ENCODE measurements at places on chromosomes 2 and 18. TPM values are rescaled to one million over a fixed set of nuclear protein-coding genes. Genes with fewer than 3 reads are reported as not detected.

CTLA4 gene
- total RNA-seq: 0.33 TPM

BARD1 gene
- 12.8 TPM for total RNA-seq

FOXD4L1 gene
- not detected for total RNA-seq

DNA sequence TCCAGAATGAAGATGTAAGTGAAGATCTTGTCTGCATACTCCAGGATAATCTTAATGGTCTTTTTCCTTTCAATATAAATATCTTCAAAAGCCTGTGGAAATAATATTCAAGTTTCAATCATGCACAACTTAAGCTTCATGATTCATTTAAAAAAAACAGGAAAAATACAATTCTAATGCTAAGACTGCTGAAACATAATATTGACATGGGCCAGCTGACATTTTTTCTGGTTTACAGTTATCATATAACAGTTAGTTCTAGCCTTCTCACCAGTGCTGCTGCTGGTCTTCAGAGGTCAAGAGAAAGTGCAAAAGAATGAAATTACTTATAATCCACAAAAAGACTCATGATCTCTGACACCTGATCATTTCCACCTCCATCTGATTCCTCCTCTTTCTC is 110.4 kb upstream of the SCN1A start:
- H3K4me1 ChIP-seq: no peaks in the 10 kb centered on the region
- H3K36me3 ChIP-seq: no peaks in the 10 kb centered on the region
- no peaks in the 10 kb centered on the region for H3K27me3 ChIP-seq
- DNase-seq: no peak
- H3K4me3 ChIP-seq: no peak overlapping the region

GRCh38 chr2:134178138-134178877 is 75.6 kb upstream of the MGAT5 start:
- H3K4me1 ChIP-seq: peaks cover 27% of the 10 kb centered on the region
- no peaks in the 10 kb centered on the region for H3K27me3 ChIP-seq
- no peak for DNase-seq
- no peak overlapping the region for H3K27ac ChIP-seq
- no peak overlapping the region for H3K4me3 ChIP-seq
- no peaks in the 10 kb centered on the region for H3K36me3 ChIP-seq

DNA sequence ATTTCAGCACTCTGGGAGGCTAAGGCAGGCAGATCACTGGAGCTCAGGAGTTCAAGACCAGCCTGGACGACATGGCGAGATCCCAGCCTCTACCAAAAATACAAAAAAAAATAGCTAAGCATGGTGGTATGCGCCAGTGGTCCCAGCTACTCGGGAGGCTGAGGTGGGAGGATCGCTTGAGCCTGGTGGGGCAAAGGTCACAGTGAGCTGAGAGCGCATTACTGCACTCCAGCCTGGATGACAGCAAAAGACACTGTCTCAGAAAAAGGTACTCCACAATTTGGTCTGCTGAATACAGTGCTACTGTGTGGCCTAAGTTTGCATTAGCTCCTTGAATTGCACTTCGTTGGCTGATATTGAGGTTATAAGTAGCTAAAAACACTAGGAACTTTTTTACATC is 97.9 kb downstream of the FEZ2 start:
- no peaks in the 10 kb centered on the region for H3K27me3 ChIP-seq
- H3K4me3 ChIP-seq: no peak overlapping the region
- H3K4me1 ChIP-seq: peaks cover 14% of the 10 kb centered on the region

GRCh38 chr2:178427458-178427857 is 23.5 kb downstream of the PRKRA start:
- H3K36me3 ChIP-seq: peaks cover 16% of the 10 kb centered on the region
- no peaks in the 10 kb centered on the region for H3K27me3 ChIP-seq
- H3K4me1 ChIP-seq: no peaks in the 10 kb centered on the region
- no peak for DNase-seq
- H3K27ac ChIP-seq: no peak overlapping the region
- H3K4me3 ChIP-seq: no peak overlapping the region

All from thyroid gland (tissue), 4 donors.